NK-92 treated with Interleukin-12 subunit alpha and Interleukin-12 subunit beta, amount 100 ng/mL, for 24 hours (cell line): ENCODE measurements at places on chromosomes 13 and 19.

- DNase-seq, result no peak
Observed at GRCh38 chr13:50783717-50784290, 59.7 kb downstream of the DLEU7 start.

GRCh38 chr13:42258747-42259146 lies 13.2 kb upstream of the AKAP11 start:
- no peak for DNase-seq

- DNase-seq, result no peak
Observed at GRCh38 chr13:107753291-107753690, 462.0 kb downstream of the LIG4 start.

DNA sequence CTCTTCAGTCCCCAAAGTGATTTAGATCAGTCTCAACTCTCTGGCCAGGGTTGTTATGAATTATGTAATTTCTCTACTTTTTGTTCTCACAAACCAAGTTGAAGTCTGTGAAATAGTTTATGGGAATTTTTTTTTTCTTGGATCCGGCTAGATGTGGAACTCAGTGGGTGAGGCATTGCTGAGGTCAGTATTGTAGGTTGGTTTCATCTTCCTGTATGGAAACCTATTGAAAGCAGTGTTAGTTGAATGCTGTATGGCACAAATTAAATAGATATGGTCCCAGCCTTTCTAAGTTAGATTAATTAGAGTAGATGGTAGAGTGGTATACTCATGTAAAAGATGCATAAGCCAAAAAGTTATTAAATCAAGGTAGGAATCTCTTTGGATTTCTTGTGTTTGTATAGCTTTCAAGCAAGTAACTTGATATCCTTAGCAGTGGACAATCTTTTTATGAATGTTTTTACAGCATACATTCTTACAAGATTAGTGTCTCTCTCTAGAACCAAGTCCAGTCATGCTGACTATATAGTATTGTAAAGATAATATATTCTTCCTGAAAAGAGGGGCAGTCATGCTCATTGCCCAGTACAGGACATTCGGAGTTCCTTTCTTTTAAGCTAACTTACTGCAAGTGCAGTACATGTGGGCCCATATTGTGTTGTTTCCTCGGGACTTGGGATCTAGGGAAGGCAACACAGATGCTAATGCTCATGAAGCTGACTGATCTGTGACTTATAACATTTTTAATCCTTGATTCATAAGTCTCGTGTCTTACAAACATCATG lies 2541.1 kb downstream of the PCDH9 start:
- no peak for DNase-seq

DNA sequence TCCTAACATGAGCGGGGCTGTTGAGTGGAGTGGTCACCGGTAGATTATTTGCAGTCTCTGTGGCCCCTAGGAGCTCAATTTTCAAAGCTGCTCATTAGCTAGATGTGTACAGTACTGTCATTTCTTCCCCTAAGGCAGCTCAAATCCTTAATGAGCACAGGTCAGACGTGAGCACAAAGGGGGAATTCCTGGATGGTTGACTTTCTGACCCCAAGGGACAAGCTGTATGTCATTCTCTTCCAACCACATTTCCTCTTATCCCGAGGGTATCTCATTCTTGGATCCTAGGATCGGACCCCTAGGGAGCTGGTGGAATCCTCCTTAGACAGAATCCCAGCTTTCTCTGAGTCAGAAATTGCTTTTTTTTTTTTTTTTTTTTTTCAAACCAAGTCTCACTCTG lies 5.7 kb upstream of the OR7G3 start:
- DNase-seq, result no peak

DNA sequence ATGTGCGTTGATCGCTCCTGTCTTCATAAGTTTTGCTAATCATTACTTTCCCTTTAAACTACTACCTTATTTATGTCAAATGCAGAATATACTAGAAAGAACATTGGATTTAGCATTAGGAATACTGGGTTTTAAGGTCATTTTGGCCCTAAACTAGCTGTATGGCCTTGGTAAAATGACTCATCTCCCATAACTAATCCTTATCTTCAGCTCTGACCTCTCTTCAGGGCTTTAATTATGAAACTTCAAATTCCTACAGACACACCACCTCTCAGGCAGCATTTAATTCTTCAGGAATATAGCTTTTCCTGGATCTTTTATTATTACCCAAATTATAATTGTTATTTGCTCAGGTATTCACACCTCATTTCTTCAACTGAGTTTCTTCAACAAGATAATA lies 121.2 kb downstream of the STARD13 start:
- DNase-seq, result no peak

DNA sequence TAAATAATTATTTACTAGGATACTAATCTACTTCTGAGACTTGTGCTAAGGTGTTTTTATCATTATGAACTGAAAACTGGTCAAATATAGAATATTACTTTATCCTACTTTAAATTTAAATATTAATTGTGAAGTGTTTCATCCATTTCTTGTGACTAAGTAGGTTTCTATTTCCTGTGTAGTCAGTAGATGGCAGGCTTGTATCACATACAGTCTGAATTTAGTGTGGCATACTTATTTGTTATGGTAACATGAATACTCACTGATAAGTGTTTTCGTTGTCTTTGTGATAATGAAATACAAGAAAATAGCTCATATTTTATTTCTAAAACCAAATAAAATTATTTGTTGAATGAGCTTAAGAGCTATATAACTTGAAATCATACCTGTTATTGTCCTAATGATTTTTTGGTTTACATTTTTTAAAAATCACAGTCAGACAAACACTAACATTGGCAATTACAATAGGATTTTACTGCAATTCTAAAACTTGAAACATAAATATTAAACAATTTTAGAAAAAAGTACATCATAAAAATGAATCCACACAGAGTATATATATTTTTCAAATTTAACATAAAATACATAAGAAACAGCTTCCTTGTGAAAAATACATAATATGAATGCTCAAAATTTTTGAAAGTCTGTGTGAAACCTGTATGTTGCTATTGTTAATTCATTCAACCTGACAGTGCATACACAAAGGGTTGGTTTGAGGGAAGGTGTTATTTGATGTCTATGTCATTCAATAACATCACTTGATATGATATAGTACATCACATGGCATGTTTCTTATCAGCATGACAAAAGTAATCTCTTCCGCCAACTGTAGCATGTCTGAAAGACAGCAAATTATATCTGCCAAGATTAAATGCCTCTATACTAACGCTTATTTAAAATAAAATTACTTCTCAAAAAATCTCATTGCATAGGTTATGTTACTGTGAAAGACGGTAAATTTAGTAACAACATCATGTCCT lies 904.8 kb upstream of the PCDH20 start:
- no peak for DNase-seq

- no peak for DNase-seq
Observed at GRCh38 chr13:63901630-63902029, 2486.0 kb upstream of the PCDH20 start.
